ENCODE measurements at places on chromosomes 1 and 21. TPM values are rescaled to one million over a fixed set of nuclear protein-coding genes. Genes with fewer than 3 reads are reported as not detected.

SLC30A10 gene
- total RNA-seq = not detected

RHD gene
- not detected for total RNA-seq

GRCh38 chr1:81377406-81377805, 423.3 kb upstream of the ADGRL2 start:
- H3K4me1 ChIP-seq = no peaks in the 10 kb centered on the region
- no peaks in the 10 kb centered on the region for H3K27me3 ChIP-seq
- no peak overlapping the region for H3K4me3 ChIP-seq
- no peak overlapping the region for H3K27ac ChIP-seq
- no peak for DNase-seq

DNA sequence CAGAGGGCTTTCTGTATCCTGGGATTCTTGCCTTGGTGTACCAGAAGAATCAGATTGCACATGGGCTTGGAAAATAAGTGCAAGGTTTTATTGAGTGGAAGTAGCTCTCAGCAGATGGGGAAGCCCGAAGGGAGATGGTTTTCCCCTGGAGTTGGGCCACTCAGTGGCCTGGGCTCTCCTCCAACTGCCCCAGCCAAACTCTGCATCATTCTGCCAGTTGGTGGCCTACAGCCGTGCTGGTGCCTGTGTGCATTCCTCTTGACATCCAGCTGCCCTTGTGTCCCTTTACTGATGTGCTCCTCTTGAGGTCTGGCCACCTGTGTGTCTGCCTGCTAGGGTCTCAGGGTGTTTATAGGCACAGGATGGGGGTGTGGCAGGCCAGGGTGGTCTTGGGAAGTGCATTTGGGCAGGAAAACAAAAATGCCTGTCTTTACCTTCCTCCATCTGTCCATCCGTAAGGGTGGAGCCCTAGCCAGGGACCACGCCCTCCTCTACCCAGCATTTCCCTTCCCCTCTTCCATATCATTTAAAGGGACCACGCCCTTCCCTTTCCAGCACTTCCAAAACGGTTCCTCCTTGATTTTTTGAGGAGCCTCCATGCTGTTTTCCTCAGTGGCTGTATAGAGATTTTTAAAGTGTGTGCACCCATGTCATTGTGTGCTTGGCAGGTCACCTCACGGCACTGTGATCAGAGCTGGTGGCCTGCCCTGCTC, 18.9 kb downstream of the SNAP47 start:
- no peaks in the 10 kb centered on the region for H3K27me3 ChIP-seq
- peaks cover 25% of the 10 kb centered on the region for H3K4me1 ChIP-seq
- no peak for DNase-seq
- H3K27ac ChIP-seq = no peak overlapping the region
- H3K4me3 ChIP-seq = no peak overlapping the region
- H3K36me3 ChIP-seq = peaks cover 18% of the 10 kb centered on the region
